ENCODE measurements at places on chromosomes 3 and 15.

DNA sequence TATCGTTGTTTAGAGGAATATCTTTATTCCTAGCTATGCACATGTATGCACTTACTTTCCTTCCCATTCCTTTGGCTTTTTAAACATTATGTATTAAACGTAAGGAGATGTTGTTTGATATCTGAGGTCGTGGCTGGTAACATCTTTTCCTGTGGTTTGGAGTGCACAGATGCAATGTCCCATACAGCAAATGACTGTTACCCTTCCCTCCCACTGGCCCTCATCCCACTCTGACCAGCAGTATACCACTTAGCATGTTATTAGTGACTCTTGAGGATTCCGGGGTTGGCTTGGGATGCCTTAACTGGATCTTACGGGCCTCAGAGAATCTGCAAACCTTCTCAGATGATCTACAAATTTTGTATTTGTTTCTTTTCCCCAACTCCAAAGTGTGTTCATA lies 34.5 kb downstream of the TGFBR2 start:
- DNase-seq: no peak

- DNase-seq: no peak
Measured at GRCh38 chr3:194056731-194057415, 79.1 kb upstream of the HES1 start.

DNA sequence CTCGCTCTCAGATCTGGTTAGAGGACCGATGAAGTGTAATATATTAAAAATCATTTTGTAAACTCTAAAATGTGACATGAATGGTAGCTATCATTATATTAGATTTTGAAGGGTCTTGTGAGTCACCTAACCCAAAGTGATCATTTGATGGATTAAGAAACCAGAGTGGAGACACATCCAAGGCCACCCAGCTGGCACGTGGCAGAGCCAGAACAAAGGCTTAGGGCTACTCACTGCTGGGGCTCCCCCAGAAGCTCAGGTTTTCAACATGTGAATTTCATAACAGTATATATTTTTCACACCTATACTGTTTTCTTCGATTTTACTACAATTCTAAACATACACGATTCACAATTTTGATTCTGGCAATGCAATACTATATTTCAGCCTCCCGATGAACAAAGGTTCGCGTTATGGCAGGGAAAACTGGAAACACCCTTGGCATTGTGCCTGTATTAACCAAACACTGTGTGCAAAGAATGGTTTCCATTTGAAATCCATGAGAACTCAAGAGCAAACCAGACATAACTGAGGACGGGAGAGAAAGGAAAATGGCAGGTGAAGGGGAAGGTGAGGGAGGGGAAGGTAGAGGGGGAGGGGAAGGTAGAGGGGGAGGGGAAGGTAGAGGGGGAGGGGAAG lies 88.9 kb downstream of the ADAMTS17 start:
- no peak for DNase-seq

DNA sequence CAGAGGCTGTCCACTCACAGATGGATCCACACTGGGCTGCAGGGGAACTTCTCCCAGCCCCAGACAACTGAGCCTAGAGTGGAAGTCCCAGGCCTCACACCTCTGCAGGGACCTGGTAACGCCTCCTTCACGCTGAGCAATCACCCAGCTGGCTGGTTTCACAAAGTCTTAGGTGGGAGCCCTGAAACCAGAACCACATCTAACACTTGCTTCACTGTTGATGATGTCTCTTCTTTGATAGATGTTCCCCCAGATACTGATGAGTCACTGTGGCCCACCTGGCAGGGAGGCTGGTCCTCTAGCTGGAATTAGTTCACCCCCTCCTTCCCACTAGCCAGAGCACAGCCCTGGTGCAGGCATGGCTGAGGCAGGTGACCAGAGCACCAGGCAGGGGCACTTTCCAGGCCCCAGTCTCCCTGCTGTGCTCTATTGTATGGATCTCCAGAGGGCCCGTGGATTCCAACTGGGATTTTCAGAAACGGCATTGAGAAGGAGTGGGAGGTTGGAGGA lies 33.5 kb downstream of the MYL3 start:
- no peak for DNase-seq

DNA sequence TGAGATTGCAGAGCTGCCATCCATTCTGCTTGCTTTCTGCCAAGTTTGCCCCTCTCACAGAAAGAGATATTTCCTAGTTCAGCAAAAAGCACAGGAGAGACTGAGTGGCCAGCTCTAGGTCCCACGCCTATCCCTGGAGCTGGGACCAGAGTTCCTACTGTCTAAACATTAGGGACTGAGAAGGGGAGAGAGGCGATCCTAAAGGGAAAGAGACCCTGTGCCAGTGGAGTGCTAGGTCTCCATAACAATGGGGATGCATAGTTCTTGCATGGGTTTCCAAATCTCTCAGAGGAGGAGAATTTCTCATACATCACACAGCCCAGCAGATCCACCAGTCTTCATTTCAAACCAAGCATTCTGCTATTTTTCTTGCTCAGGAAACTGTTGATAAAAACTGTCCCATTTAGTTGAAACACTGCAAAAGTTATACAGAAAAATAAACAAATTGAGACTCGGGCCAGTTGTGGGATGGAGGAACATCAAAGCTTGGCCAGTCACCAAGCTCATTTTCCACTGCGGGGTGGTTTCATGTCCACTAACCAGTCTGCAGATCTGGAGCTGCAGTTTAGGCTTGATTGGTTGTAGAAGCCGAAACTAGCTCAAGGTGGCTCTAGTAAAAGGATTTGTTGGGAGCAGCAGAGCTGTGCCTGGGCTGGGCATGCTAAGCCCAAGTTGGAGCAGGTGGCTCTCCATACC lies 62.7 kb downstream of the EEFSEC start:
- no peak for DNase-seq

DNA sequence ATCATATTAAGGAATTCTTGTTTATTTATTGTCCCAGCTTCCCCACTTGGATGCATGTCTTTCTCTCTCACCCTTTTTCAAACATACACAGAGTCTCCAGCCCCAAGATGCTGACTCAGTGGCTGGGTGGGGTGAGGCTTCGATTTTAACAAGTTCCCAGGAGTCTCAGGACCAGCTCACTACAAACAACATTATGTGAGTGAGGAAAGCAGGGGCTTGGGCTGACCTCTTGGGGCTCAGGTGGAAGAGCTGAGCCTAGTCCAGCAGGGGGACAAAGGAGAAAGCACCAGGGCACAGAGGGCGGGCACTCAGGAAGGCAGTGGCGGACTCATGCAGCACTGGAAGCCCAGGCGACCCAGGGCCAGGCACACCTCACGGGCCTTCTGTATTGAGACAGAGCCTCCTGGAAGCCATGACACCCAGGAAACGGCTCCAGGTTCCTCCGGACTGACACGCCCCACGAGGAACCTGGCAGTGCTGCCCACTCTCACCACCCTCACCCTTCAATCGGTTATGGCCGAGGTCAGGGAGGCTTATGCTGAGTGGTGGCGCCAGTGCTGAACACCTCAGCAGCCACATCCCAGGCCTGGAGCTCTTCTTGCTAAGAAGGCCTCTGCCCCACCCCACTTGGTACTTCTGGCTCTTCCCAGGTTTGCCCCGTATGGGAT lies 97.4 kb downstream of the LRIG1 start:
- DNase-seq: no peak

- no peak for DNase-seq
Measured at GRCh38 chr15:89443581-89443980, 52.8 kb downstream of the RHCG start.

- no peak for DNase-seq
Measured at GRCh38 chr15:90789462-90789861, 72.3 kb downstream of the BLM start.

- no peak for DNase-seq
Measured at GRCh38 chr3:32128936-32129335, 22.5 kb downstream of the GPD1L start.

- peak; percentile 69 for DNase-seq
Measured at GRCh38 chr3:127791221-127791913, 30.9 kb downstream of the MGLL start.

GRCh38 chr15:33066584-33066983 lies 127.9 kb downstream of the FMN1 start:
- DNase-seq: no peak

GRCh38 chr15:70284438-70285214 lies 186.9 kb upstream of the TLE3 start:
- no peak for DNase-seq

DNA sequence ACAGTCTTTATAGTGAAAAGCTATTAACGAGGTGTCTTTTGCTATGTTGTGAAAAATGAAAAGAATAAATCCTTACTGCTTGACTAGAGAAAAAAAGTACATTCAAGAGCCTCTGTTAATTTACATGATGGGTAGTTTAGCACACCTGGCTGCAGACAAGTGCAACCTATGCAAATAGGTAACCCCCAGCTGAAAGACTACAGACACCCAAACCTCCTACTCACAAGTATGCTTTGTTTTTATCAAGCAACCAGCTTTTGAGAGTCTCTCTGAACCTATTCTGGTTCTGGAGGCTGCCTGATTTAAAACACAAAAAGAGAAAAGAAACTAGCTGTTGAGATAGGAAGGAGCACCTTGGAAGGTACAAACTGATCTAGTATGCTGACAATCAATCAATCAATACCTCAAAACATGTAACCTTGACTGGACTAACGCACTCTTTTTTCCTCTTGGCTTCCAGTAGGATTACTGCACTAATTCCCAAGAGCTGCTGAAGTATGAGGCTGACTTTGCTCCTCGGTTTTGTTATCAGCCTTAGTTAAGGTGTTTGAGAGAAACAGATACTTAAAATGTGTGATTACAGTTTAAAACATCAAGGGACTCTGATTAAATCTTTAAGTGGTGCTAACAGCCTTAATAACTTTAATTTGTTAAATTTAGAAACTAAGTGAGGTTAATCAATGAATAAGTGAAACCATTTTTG lies 63.6 kb downstream of the OSBPL10 start:
- DNase-seq: no peak

DNA sequence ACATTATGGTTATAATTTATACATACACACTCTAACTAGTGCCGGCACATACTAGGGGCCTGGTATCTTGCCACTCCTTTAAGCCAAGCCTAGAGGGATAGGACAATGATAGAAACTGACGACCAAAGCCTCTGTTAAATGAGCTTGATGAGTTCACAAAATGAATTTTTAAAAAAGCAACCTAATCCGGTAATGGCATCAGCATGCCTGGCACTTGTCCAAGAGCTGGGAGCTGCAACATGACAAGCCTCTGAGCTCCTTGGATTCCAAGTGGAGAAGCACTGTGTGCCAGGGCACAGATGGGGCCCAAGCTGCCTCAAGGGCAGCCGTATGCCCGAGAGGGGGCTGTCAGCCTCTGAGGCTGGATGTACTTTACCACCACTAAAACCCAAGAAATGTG lies 9.7 kb downstream of the ETV5 start:
- no peak for DNase-seq

GRCh38 chr3:49803465-49804140 lies 542 bp downstream of the INKA1 start:
- DNase-seq: peak; percentile 52

- DNase-seq: no peak
Measured at GRCh38 chr3:29331035-29331434, 50.2 kb downstream of the RBMS3 start.

GRCh38 chr3:128270559-128271492 lies 117.5 kb downstream of the EEFSEC start:
- DNase-seq: peak; percentile 74

GRCh38 chr3:12467746-12468145 lies 16.5 kb upstream of the TSEN2 start:
- no peak for DNase-seq

Measured in iPS-NIHi11 (cell line).